ENCODE measurements at places on chromosomes 3 and 15. TPM values are rescaled to one million over a fixed set of nuclear protein-coding genes. Genes with fewer than 3 reads are reported as not detected.

The RGMA gene
- total RNA-seq = 0.31 TPM

The PHLDB2 gene
- 23.3 TPM for total RNA-seq

The SCN5A gene
- 1.6 TPM for total RNA-seq

The TMIE gene
- total RNA-seq = 0.17 TPM

The B3GNT5 gene
- 30.7 TPM for total RNA-seq

The ARHGAP31 gene
- 0.75 TPM for total RNA-seq

The PFN2 gene
- 142 TPM for total RNA-seq

The PLS1 gene
- 11.1 TPM for total RNA-seq

All from A549 treated with Hydrocortisone at 1 μM for 4 hours (cell line).